ENCODE measurements at places on chromosomes 6 and 20.

DNA sequence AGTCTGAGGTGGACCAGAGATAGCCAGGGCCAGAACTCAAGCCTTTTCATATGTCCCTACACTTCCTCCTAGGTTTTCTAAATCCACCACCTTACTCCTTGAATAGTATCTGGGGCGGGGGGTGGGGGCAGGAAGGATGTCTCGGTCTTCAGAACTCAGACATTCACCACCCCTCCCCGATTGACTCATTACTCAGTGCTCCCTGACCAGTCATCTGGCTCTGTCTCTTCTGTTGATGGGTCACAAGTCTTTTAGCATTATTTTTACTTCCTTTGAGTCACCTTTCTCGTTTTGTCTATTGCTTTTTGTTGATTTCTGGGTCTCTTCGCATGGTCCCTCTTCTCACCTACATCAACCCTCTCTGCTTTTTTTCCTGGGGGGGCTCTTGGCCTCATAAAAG is 23.3 kb downstream of the NOX3 start:
- no peak for DNase-seq

DNA sequence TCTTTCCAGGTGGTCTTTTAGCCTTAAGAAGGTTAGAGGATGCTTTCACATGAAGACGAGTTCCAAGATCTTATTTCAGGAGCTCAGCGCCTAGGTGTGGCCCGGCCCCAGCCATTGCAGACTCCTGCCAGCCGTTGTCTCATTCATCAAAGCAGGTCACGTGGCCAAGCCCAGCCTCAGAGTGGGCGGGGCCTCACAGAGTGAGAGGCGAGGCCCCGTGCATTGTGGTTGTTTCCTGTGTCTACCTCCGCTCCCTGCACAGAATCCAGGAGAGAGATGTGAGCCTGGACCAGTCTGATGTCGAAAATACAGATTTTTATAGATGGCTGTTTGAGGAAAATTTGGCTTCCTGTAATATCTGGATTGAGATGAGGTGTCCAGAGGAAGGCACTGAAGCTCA is 49.2 kb upstream of the CST5 start:
- DNase-seq, result no peak

DNA sequence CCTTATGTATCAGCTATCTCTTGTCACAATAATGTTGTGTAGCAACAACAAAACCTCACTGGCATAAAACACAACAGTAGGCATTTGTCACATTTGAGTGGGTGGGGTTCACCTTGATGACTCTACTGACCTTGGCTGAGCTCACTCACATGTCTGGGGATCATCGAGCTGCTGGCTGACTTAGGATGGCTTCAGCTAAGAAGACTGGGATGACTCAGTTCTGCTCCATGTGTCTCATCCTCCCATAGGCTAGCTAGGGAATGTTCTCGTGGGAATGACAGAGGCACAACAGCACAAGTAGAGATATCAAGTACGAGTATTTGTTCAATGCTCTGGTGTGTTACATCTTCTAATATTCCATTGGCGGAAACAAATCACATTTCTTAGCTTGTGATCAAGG is 167.9 kb downstream of the PLCB1 start:
- no peak for DNase-seq

DNA sequence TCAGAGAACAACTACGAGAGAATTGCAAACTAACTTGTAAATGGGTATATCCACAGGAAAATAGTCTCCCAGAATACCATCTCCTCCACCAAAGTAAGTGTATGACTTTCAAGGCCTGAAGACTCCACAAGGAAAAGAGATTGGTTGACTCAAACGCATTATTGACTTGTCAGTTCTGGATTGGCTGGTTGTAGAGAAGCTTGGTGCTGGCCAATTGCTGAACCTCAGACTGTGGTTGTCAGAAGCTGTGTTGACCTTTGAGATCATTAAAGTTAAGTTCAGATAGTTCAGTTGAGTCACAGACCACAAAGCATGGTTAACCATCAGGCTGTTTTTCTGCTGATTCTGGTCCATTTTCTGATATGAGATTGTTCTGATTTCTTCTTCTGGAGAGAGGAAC is 388.3 kb downstream of the BMP2 start:
- DNase-seq, result no peak

GRCh38 chr20:5592823-5593739 is 157.1 kb upstream of the SHLD1 start:
- no peak for DNase-seq

GRCh38 chr6:113466526-113466925 is 390.6 kb upstream of the MARCKS start:
- no peak for DNase-seq

- DNase-seq, result no peak
These were observed 22.3 kb downstream of the ADGRG6 start for GRCh38 chr6:142324111-142324510.

DNA sequence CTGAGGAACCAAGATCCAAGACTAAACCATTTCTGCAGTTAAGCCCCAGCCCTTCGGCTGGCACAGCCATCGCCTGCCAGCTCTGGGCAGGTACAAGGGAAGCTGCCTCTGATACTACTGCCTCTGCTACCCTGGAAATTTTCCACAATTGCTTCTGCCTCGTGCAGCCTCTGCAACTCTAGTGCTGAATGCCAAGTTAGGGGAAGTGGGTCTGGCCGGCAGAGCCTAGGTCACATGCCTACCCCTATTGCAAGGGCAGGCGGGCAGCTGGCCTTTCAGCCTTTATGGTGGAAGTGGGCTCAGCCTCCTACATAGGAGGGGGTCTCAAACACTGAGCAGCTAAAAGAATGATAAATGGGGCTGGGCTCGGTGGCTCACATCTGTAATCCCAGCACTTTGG is 44.5 kb upstream of the TULP1 start:
- no peak for DNase-seq

DNA sequence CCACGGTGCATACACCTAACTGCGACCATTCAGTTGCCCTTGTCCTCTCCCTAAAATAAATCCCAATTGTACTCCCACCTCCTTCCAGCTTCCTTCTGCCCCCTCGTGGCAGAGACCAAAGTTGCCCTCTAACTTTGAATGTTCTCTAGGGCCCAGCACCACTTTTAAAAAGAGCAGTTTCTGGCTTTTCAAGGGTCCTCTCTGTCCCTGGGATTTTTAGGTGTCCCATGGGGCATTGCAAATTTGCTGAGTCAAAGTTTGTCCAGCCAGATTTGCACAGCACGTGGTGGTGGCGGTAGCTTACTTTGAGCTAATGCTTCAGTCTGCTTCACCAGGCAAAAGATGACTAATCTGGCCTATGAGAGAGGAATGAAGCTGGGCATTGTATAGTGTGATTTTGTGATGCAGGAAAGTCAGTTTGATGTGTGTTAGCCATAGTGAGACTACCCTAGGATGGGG is 100.2 kb downstream of the PERP start:
- DNase-seq, result peak; percentile 43

- DNase-seq, result no peak
These were observed 159.3 kb downstream of the NFATC2 start for GRCh38 chr20:51382986-51383821.

DNA sequence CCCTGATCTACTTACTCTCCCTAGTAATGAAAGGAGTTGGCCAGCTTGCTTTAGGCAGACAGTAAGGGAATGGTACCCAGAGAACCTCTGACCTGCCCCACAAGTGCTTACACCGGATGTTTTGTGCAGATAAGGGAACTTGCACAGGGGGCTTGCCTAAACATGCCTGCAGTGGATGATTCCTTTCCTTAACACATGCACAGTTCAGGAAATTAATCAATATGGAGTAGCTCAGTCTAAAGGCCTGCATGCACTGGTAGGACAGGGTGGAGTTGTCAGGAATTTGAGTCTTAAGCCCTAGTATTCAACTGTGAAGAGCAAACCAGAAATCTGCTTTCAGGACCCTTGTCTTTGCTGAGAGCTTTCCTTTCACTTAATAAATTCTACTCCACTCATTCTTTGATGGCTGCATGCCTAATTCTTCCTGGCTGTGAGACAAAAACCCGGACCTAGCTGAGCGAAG is 3.9 kb upstream of the TRIM38 start:
- peak; percentile 89 for DNase-seq

DNA sequence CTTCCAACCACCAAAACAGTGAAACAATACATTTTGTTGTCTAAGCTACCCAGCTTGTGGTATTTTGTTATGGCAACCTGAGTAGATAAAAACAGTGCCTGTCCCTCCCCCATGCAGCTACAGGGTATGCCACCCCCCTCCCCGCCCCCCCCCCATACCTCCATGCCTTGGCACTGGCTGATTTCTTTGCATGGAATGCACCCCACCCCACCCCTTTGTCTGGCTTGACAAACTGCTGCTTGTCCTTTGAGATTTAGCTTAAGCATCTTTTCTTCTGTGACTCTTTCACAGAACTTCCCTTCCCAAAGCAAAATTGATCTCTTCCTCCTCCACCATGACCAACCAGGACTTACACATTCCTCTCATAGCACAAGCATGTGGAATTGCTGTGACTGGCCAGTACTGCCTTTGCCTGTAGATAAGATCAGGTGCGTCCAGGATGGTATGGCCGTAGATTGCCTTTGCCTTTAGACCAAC is 64.6 kb upstream of the ADGRF1 start:
- DNase-seq, result no peak

- no peak for DNase-seq
These were observed 77.3 kb downstream of the TCP11 start for GRCh38 chr6:35063701-35064280.

DNA sequence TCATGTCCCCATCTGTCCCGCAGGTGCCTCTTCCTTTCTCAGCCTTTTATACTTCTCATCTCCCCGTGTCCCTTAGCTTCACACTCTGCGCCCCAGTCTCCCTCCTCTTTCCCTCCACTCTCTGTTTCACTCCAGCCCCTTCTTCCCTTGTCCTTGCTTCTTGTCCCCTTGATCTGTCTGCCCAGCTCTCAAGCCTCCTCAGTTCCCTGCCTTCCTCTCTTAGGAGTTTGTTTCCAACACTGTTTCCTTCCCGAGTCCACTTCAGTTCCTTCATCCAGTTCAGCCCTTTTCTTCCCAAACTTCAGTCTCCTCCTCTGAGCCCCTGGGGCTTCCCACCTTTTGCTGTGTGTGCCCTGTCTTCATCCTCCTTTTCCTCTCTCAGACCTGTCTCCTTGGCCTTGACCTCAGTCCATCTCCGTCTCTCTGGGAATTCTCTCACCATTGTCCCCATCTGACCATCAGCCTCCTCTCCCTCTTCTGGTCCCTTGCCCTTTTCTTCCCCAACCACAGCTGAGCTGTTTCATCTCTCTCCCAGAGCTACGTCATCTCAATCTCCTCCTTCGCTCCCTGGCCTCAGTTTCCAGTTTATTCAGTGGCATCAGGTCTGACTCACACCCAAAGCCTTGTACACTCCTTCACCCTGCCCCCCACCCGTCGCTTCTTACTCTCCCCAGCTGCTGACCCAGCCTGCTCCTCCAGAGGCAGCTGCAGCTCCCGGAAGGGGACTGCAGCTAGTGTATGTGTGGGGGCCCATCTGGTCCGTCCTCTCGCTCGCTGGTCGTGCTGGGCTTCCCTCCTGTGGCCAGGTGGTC is 2.7 kb upstream of the DDR1 start:
- DNase-seq, result no peak

DNA sequence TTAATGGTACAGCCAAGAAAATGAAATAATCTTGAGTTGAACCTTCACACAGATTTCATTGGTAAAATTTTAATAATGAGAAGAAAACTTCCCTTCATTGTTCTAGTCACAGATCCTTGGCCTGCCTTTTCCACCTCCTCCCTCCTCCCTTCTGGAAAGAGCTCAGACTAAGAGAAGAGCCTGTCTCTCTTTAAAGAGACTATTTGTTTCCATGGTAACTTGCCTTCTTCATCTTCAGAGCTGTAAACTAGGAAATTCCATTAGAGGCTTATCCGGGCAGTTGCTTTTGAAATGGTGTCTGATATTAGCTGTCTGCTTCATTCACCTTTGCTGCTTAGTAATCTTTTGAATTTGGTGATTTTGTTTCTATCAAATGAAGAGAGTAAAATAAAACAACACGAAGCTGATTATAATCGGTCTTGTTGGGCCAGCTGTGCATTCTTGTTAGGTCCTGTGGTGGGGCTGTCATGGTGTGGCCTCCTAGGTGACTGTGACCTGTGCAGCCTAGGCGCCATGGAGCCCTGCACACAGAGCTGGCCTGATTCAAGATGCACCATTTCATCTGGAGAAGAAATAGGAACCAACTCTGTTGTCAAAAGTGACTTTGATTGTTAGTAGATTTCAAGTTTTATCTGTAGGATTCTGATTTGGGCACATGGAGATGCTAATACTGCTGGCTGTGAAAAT is 96.7 kb downstream of the MAP3K7 start:
- DNase-seq, result no peak

GRCh38 chr6:70412252-70413113 is 825 bp upstream of the FAM135A start:
- no peak for DNase-seq

DNA sequence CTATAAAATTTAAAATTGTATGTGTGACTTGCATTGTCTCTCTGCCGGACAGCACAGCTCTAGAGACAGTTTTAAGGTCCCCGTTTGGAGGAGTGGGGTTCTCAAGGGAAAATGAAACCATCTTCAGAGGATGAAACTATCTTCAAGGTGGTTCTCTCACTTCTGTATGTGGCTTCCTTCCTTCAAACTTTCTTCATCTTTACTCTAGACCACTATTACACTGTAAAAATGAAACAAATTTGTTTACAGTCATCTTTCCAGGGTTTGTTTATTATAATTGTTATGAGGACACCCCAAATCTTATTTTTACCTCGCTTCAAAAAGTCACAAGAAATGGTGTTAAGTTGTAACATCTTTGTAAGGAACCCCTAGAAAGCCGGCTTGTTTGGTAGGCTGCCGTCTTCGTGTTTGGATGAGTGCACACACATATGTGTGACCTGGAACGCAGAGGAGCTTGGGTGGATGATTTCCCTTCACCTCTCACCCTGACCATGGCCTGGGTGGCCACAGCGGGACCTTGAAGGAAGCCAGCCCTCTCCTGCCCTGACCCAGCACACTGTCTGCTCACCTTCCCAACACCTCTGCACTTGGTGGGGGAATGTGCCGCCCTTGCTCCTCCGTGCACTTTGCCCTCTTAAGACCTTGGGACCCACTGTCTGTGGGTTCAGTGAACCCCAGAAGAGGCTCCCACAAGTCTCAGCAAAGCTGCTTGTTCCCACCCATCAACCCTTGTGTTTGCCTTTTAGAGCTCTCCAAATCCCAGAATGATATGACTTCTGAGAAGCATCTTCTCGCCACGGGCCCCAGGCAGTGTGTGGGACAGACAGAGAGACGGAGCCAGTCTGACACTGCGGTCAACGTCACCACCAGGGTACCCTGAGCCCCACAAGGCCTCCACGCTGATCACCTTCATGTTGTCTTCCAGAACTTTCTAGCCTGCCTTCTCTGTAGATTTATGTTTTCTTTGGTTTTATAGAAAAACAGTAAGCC is 67.8 kb downstream of the SYTL3 start:
- no peak for DNase-seq

GRCh38 chr20:33874129-33874528 is 63.0 kb downstream of the CHMP4B start:
- no peak for DNase-seq

DNA sequence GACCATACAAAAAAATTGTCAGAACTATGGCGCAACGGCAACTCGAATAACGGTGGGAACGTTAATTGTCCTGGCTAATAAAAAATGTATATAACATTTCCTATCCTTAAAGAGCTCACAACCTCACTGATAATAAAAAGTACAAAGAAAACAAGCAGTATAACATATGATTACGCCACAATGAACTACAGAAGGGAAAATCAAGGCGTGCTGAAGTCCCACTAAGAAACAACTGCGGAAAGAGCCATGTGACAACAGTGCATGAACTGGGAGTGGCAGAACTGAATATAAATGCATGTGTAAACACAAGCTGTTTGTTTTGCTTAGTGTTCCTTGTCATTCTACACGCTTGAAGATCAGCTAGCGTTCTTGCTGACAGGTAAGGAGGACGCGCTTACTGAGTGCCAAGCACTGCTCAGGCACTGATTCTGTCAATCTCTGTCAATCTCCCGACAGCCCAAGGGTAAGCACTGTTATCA is 466 bp upstream of the PSMB1 start:
- peak; percentile 59 for DNase-seq

- DNase-seq, result no peak
These were observed 15.7 kb downstream of the GMDS start for GRCh38 chr6:2229742-2230141.

Data from hematopoietic multipotent progenitor cell treated with erythropoietin and hydrocortisone succinate and interleukin-3 and kit ligand, for 8 days (in vitro differentiated cells).